ENCODE measurements at places on chromosomes 6 and 20.

- no peak for DNase-seq
These were observed 171.8 kb downstream of the BCAS1 start for GRCh38 chr20:53898556-53898931.

DNA sequence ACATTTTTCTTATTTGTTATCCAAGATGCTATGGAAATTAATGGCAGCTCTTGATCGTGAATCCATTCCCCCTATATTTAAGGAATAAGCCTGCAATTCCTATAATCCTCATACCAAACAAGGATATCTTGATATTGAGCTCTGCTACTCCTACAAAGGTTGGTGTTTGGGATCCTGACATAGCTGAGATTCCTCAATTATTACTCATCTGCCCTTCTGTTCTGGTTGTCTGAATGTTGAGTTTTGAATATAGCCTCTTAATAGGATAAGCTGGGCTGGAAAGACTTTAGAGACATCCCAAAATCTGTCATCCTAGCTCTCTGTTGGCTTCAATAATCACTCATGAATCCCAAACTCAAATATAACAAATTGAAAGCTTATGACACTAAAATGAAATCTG lies 49.9 kb downstream of the CLIC5 start:
- DNase-seq: peak; percentile 77

- no peak for DNase-seq
These were observed 49.3 kb downstream of the GFOD1 start for GRCh38 chr6:13438126-13438525.

- no peak for DNase-seq
These were observed 10.4 kb downstream of the OR2B2 start for GRCh38 chr6:27901801-27902200.

DNA sequence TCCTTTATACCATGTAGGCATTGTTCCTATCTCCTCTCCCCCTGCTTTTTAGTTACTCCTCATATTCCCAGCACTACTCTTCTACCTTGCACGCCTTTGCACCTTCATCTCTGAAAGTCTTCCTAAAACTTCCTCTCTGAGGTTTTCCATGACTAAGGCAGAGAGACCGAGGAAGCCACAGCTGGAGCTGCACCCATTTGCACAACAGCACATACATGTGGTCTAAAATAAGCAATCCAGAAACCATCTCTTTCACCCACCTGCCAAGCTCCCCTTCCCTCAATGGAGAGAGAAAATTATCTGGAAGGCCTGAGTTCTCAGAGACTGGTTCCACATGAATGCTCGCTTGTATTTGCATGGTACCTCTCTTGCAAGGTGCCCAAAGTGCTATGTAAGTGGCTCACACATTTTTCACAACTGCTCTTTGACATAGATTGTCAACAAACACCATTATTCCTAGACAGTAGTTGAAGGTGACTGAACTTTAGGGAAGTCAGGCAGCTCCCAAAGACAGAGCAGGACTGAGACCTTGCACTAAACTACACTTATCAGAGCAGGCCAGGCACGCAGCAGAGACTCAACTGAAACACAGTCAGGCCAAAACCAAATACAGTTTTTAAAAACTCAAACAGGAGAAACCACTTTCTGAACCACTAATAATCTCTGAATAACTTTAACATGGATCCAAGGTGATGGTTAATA lies 313.2 kb downstream of the TFAP2A start:
- DNase-seq: no peak

DNA sequence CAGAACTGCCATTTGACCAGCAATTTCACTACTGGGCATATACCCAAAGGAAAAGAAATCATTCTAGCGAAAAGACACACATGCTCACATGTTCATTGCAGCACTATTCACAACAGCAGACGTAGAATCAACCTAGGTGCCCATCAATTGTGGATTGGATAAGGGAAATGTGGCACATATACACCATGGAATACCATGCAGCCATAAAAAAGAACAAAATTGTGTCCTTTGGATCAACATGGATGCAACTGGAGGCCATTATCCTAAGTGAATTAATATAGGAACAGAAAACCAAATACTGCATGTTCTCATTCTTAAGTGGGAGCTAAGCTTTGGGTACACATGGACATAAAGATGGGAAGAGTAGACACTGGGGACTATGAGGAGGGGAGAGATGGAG lies 16.1 kb downstream of the RAET1E start:
- DNase-seq: no peak

DNA sequence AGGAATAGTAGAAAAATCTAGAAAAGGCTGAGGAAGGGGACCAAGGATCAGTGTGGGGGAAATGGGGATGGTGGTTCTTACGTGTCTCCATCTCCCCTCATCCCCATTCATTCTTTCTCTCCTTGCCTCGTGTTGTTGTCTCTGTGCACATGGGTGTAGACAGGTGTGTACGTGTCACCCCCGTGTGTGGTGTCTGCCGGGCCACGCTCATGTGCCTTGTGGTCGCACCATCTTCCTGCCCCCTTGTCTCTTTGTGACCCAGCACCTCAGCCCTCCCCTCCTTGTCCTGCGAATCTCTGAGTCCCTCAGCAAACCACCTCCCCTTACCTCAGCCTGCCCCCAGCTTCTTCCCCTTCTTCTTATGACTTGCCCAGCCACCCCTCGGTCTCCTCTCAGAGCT lies 39.4 kb downstream of the FOXP4 start:
- no peak for DNase-seq

- DNase-seq: no peak
These were observed 105.9 kb downstream of the LY86 start for GRCh38 chr6:6694368-6694780.

DNA sequence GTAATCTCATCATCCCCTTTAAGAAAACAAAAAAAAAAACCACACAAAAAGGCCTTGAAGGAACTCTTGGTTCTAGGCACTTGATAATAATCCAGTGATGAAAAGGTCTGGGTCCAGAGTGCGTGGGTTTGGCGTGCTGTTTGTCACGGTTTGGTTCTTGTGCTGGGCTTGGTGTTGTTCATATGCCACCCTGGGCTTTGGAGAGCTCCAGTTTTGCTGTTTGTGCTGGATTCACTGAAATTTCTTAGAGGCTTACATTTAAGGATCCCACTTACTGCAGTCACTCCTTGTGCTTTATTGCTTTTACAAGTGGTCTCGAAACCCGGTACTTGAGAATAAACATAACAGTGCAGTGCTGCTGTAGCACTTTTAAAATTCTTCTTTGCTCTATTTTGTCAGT lies 68.8 kb upstream of the XRN2 start:
- no peak for DNase-seq

DNA sequence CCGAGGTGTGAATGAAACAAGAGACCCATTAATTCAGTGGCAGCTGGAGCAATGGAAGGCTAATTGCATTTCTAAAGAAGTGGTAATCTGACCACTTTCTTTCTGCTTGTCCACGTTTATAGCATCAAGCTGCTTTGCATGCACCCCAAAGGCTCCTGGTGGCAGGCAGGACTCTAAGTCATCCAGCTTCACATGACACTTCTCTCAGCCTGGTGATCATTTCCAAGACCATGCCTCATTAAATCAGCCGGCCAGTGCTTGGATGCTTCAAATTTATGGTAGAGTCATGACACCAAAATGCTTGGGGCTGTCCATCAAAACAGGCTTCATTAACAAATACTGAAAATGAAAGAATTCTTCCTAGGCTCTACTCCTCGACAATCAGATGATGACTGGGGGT lies 614.9 kb downstream of the DOK5 start:
- no peak for DNase-seq

DNA sequence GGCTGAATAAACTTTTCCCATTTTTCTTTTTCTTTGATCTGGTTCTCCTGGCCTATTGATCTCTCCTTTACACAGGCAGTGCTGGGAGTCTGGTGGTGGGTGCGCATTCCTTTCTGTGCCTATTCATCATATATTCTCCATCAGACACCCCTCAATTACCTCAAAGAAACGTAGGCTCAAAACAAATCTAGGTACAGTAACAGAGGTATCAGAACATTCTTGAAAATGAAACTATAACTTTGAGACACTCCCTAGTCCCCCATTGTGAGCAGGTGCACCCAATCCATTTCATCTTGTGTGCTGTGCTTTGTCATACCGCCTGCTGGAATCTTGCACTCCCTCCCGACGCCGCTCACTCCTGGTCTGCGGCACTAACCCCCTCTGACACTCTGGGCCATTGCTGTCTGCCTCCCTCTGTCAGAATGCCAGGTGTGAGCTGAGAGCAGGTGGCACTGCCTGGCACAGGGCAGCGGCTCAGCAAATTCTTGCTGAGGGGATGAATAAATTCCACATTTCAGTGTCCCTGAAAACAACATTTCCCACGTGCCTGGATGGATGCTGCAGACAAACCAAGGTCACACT lies 303.4 kb upstream of the EXOC2 start:
- DNase-seq: no peak
